ENCODE measurements at places on chromosomes 4 and X.

DNA sequence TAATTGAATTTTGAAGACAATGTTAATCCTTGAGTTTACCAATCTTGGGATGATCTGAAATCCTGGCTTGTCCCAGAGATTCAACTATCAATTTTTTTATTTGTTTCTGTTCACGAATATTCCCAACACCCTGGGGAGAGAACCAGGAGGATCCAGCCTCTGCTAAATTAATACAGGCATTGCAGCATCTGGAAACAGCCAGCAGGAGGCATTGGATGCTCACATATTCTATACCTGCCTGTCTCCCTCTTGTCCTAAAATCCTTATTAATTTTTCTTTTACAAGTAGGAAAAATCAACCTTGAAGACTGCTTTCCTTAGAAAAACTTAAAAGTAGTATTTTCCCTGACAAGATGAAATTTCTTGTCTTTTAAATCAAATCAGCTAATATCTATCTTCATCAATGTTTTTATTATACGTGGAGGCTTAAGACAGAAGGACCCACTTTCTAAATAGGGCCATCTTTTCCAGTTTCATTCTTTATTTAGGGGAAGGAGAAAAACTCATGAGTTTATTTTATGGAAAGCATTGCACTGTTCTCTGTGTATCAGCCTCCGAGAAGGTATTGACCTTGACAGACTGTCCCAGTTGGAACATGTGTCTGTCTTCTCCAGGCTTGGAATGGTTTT, 102.4 kb downstream of the CLNK start:
- DNase-seq, result no peak

DNA sequence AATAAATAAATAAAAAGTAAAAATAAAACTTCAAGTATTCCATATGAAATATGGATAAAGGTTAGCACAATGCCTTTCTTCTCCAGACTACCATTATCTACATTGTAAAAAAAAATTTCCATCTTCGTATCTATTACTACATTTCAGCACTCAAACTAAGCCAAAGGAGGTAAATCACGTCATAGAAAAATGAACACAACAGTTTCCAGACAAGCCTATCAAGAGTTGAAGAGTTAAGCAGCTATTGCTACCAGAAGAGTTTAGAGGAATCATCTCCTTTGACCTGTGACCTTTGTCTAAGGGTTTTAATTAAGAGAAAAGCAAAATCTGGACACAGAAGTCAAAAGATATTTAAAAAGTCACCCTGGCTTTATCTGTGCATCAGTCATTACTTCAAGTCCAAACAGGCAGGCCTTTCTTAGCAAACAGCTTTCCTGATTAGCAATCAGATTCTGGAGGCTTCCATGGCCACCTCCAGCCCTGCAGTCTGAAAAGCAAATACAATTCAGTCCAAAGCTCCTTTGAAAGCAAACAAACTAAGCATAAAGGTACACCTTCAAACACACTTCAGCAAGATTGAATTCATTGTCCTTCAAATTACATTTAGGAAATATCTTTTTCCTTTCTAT, 82.2 kb downstream of the APBB2 start:
- no peak for DNase-seq

GRCh38 chr4:7766661-7767345, 172.9 kb downstream of the AFAP1 start:
- no peak for DNase-seq

GRCh38 chr4:69684804-69685203, 31.8 kb upstream of the UGT2A1 start:
- DNase-seq, result no peak

Data from stimulated activated CD8-positive, alpha-beta memory T cell treated with anti-CD3 and anti-CD28 coated beads, Interleukin-4, amount 100 ng/mL, for 4 hours (primary cell).